ENCODE measurements at places on chromosomes 6 and 20. TPM values are rescaled to one million over a fixed set of nuclear protein-coding genes. Genes with fewer than 3 reads are reported as not detected.

BTN1A1 gene
- not detected for total RNA-seq

EEF1A1 gene
- 7,930 TPM for total RNA-seq

GMPR gene
- 0.54 TPM for total RNA-seq

ADTRP gene
- 0.37 TPM for total RNA-seq

ABHD16B gene
- not detected for total RNA-seq

BNIP5 gene
- total RNA-seq, result not detected

NMBR gene
- not detected for total RNA-seq

ACAT2 gene
- total RNA-seq, result 25.5 TPM

SH3BGRL2 gene
- total RNA-seq, result 0.25 TPM

LY6G5C gene
- total RNA-seq, result 1.9 TPM

BCAS1 gene
- 0.75 TPM for total RNA-seq

AIF1 gene
- not detected for total RNA-seq

KIFC1 gene
- 44.5 TPM for total RNA-seq

KIAA1755 gene
- 0.12 TPM for total RNA-seq
